T-helper 9 cell (primary cell): ENCODE measurements at places on chromosomes 11 and 22.

DNA sequence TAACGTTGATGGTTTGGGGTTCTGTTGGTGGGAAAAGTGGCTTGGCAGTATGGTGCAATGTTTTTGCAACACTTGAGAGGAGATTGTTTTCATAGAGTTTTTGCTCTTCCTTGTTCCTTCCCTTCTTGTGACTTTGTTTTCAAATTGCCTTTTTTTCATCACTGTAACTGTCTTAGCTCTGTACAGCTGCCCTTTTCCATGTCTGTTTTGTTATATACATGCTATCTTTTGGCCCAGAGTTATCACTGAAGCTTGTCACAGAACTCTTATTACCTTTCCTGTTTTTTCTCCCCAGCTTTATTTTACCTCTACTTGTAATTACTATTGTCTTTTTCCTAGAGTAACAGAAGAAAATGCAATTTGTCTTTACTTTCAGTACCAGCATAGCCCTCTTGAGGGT lies 154.1 kb downstream of the DDX10 start:
- no peak for DNase-seq

- DNase-seq = no peak
Measured at GRCh38 chr11:102781676-102782075, 1.2 kb upstream of the MMP10 start.

DNA sequence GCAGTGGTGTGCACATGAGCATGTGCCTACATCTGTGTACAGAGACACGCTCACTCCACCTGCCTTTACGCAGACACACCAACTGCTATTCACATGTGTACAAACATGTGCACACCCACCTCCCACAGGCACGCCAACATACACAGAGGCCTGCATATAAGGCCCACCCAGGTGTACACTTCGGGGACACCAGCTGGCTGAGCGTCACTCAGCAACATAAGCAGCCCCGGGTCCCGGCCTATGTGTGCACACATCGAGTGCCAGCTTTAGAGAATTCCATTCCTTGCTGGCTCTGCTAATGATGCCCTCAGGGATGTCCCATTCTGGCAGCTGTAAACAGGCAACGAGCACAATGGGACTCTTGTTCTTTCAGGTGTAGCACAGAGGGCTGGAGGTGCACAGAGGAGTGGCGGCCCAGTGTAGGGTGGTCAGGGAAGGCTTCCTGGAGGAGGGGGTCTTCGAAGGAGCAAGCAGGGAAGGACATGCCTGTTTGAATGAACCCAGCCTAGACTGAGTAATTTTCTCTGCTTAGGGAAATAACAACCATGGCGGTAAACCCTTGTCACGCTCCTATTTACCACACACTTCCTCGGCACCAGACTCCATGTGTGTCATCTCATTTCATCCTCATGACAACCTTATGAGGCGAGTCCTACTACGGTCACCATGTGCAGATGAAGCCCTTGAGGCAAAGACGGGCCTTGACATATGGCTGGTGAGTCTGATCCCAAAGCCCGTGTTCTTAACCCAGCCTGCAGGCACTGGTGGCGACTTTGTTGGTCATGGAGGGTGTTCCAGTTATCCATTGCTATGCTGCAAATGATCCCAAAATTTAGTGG lies 35.1 kb downstream of the RPL3 start:
- no peak for DNase-seq

DNA sequence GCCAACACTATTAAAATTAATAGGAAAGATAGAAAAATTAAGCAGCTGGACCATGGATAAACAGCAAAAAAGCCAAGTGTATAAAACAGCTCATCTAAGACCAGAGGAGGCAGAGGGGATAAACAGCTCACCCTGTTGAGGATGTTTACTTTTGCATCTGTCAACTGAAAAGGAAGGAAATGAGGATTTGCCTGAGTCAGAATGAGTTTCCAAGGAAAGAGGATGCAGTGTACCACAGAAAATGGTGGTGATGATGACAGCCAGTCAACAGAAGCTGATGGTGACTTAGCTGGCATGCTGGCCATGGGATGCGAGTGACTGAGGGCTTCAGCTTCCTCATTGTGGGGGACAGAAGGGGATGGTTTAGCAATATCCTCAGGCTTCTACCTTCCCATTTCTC lies 183.5 kb downstream of the KIRREL3 start:
- DNase-seq = no peak

- DNase-seq = no peak
Measured at GRCh38 chr22:45476814-45477213, 25.9 kb upstream of the FBLN1 start.

GRCh38 chr11:12704049-12704448 lies 29.8 kb downstream of the TEAD1 start:
- no peak for DNase-seq

DNA sequence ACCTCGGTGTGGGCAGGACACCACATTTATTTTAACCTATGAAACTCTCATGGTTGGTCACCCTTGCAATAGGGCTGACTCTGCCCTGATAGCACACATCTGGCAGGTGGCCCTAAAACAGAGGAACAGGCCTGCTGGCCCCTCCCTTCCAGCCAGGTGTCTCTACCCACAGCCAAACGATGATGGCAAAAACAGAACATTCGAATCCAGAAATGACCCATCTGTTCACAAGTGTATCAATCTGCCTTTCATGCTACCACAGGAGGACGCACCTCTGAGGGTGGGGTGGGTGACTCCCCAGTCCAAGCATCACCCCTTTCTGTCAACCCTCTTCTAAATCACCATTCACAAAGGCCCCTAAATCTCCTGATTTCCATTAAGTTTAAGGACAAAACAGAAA lies 118.1 kb downstream of the ETS1 start:
- no peak for DNase-seq

DNA sequence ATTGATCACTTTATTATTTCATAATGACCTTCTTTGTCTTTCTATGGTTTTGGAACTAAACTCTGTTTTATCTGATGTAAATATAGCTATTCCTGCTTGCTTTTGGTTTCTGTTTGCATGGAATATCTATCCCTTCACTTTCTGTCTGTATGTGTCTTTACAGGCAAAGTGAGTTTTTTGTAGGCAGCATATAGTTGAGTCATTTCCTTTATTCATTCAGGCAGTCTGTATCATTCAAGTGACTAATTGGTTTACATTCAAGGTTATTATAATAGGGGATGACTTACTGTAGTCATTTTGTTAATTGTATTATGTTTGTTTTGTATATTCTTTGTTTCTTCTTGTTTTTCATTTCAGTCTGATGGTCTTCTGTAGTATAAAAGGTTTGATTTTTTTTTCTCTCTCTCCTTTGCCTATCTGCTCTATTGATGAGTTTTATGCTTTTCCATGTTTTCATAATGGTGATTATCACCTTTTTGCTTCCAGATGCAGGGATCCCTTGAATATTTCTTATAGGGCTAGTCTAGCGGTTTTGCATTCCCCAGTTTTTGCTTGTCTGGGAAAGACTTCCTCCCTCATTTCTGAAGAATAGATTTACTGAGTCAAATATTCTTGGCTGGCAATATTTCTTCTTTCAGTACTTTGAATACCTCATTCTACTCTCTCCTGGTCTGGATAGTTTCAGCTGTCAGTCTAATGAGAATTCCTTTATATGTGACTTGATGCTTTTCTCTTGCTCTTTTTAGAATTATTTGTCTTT lies 50.4 kb downstream of the GDPD4 start:
- no peak for DNase-seq

DNA sequence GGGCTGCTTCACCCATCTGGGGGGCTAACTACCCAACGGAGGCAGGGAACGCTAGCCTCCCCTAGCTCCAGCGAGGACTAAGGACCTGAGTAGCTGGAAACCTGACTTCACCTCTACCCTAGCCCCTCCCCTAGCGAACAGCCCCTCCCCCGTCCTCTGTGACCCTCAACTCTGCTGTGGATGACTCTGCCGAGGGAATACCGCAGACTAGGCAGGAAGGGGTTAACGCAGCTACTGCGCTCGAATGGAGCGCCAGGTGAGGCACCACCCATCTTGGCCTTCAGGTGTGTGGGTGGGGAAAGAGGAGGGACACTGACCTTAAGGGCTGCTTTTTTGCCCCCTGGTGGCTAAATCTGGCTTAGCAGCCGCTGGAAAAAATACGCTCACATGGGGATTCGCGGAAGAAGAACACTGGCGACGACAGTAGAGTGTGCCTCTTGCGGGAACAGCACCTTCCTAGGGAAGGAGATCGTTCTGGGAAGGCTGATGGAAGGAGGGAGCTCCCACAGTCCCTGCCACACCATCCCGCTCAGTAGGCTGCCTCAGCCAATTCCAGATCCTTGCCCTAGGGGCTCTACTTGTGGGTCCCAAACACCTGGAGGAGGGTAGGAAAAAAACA lies 4.5 kb upstream of the BCL9L start:
- peak; percentile 87 for DNase-seq

DNA sequence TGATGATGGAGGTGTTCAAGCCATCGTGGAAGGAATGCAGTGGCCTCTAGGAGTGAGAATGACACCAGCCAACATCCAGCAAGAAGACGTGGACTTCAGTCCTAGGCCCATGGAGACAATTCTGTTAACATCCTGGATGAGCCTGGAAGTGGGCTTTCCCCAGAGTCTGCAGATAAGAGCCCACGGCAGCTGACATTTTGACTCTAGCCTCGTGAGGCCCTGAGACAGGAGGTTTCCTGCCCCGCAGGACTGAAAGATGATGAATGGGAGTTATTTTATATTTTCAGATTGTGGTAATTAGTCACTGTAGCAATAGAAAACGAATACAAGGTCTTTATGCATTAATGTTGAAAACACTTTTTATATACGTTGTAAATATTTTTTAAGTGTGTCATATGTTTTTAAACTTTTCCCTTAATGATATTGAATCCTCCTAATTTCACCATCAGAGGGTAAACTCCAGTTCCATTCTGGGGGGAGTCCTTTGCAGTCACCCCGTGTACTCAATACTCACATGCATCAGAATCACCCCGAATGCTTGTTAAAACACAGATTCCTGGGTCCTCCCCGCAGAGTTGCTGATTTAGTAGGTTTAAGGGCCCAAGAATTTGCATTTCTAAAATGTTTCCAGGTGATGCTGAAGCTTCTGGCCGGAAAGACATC lies 570 bp upstream of the TPCN2 start:
- no peak for DNase-seq

GRCh38 chr22:28627791-28628190 lies 51.8 kb downstream of the TTC28 start:
- DNase-seq = no peak

GRCh38 chr11:17443423-17443822 lies 33.2 kb downstream of the ABCC8 start:
- DNase-seq = no peak

DNA sequence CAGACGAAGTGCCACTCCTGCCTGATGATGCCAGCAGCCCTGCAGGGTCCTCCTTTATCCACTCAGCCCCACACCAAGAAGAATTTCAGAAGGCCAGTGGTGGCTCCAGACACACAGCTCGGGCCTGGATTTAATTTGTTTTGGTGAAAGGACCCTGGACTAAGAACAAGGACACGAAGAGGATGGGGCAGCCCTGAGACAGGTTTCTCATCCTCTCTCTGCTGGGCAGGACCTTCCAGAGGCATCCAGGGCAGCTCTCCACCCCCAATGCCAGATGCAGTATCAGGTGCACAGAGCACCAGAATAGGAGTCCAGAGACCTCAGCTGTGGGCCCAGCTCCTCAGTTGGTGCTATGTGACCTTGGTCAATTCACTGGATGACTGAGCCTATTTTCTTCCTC lies 72.0 kb downstream of the TRIM29 start:
- DNase-seq = no peak
